ENCODE measurements at places on chromosomes 2 and 18. TPM values are rescaled to one million over a fixed set of nuclear protein-coding genes. Genes with fewer than 3 reads are reported as not detected.

DNA sequence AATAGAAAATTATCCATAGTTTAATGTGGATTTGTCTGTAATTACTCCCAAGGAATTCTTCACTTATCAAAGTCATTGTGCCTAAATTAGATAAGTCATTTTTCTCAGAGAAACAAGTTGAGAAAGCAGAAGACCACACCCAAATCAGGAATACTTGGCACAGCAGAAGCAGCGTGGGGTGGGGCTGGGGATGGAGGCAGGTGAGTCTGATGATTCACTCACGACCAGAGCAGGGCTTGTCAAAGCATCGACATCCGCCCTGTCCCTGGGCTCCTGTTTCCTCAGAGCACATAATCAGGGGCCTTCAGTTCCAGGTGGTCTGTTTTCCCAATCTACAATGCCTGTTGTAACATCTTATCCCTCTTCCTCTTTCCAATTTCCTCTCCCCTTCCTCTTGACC lies 31.5 kb upstream of the COLEC12 start:
- no peak for DNase-seq
- H3K27ac ChIP-seq: no peak overlapping the region
- H3K27me3 ChIP-seq: no peaks in the 10 kb centered on the region
- no peaks in the 10 kb centered on the region for H3K4me1 ChIP-seq

GRCh38 chr2:134502104-134502503 lies 216.7 kb downstream of the TMEM163 start:
- H3K27ac ChIP-seq: no peak overlapping the region
- no peaks in the 10 kb centered on the region for H3K4me1 ChIP-seq
- DNase-seq: no peak
- no peaks in the 10 kb centered on the region for H3K27me3 ChIP-seq

- no peak overlapping the region for H3K27ac ChIP-seq
- no peak overlapping the region for H3K4me3 ChIP-seq
- H3K4me1 ChIP-seq: no peaks in the 10 kb centered on the region
- no peaks in the 10 kb centered on the region for H3K36me3 ChIP-seq
- DNase-seq: no peak
Measured at GRCh38 chr2:178331474-178332432, 119.2 kb downstream of the PRKRA start.

DNA sequence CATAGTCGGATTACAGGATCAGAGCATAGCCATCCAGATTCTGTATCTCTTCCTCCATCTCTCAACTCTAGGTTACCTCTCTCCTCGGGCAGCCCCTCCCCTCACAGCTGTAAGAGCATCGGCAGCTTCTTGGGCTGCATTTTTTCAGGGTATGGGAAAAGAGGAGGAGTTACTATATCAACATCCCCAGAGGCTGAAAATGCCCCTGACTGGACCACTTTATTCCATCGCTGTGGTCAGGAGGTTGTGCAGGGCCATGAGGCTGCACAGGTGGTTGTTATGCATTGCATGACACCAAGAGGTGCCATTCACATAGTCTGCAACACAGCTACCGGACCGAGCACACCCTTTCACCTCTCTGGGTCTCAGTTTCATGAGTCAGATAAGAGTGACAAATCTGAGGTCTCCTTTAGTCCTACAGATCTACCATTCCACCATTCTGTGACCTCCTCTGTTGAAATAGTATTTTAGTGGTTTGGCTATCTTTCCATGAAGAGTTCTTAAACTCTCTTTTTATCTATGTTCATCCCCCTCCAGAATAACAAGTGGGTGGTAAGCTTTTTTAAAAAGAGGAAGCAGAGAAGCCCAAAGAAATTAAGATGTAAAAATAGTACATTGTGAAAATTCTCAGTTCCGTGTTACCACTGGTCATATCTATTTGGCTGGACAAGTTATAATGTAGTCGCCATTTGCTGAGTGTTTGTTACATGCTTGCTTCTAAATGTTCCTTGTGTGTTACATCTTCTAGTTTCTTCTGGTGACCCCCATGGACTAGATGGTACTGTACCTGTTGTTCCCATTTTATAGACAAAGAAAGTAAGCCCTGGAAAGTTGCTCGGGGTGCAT lies 56.6 kb upstream of the SLC1A4 start:
- H3K36me3 ChIP-seq: no peaks in the 10 kb centered on the region
- DNase-seq: no peak
- H3K4me3 ChIP-seq: no peak overlapping the region

GRCh38 chr2:216426938-216427337 lies 14.7 kb downstream of the SMARCAL1 start:
- DNase-seq: no peak
- no peaks in the 10 kb centered on the region for H3K27me3 ChIP-seq
- no peak overlapping the region for H3K27ac ChIP-seq
- H3K4me3 ChIP-seq: no peak overlapping the region

DNA sequence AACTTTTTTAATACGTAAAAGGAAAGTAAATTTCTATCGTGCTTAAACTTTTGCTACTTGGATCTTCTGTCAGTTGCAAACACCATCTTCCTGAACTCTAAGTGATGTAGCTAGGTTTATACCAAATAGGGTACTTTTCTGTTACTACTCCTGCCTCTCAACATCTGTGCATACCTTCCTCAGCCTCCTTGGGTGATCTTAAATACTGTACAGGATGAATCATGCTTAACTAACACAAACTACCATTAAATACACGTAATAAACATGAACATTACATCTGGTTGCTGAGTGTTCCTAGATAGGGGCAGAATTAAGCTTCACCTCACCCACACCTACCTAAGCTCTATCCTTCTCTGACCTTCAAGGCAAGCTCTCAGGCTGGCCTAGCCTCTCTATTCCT lies 398.0 kb downstream of the TXNL1 start:
- no peaks in the 10 kb centered on the region for H3K27me3 ChIP-seq
- H3K4me3 ChIP-seq: no peak overlapping the region
- no peaks in the 10 kb centered on the region for H3K36me3 ChIP-seq
- H3K27ac ChIP-seq: no peak overlapping the region
- H3K4me1 ChIP-seq: no peaks in the 10 kb centered on the region
- no peak for DNase-seq

- H3K27me3 ChIP-seq: no peaks in the 10 kb centered on the region
- H3K4me3 ChIP-seq: no peak overlapping the region
- no peak for DNase-seq
- no peaks in the 10 kb centered on the region for H3K36me3 ChIP-seq
Measured at GRCh38 chr2:222024932-222025880, 273.6 kb downstream of the PAX3 start.

DNA sequence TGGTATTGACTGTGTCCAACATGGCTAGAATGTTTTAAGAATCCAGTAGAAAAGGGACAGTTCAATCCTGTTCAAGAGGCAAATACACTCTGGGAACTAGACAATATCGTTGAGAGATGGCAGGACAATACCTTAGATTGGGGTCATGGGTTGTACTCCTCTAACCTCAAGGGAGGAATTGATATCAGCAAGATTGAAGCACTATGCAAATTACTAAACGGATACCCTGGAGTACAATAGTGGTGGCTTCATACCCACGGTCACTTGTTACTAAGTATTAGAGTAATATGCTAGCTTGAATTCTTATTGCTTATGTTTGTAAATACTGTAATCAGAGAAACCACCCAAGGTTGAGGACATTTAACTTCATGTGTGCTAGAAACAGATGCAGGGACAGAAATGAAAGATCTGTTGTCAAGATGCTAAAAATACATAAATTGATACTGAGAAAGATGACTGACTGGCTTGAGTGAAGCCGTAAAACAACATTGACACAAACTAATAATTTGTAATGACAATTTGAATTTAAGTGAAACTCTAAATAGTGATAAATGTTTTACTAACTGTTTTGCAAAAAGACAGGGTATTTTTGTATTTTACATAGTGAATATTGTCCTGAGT lies 73.3 kb downstream of the KCNJ3 start:
- H3K4me3 ChIP-seq: no peak overlapping the region
- DNase-seq: no peak
- no peaks in the 10 kb centered on the region for H3K4me1 ChIP-seq
- no peaks in the 10 kb centered on the region for H3K36me3 ChIP-seq
- no peak overlapping the region for H3K27ac ChIP-seq
- H3K27me3 ChIP-seq: no peaks in the 10 kb centered on the region

Gene APCDD1
- 77.0 TPM for total RNA-seq

DNA sequence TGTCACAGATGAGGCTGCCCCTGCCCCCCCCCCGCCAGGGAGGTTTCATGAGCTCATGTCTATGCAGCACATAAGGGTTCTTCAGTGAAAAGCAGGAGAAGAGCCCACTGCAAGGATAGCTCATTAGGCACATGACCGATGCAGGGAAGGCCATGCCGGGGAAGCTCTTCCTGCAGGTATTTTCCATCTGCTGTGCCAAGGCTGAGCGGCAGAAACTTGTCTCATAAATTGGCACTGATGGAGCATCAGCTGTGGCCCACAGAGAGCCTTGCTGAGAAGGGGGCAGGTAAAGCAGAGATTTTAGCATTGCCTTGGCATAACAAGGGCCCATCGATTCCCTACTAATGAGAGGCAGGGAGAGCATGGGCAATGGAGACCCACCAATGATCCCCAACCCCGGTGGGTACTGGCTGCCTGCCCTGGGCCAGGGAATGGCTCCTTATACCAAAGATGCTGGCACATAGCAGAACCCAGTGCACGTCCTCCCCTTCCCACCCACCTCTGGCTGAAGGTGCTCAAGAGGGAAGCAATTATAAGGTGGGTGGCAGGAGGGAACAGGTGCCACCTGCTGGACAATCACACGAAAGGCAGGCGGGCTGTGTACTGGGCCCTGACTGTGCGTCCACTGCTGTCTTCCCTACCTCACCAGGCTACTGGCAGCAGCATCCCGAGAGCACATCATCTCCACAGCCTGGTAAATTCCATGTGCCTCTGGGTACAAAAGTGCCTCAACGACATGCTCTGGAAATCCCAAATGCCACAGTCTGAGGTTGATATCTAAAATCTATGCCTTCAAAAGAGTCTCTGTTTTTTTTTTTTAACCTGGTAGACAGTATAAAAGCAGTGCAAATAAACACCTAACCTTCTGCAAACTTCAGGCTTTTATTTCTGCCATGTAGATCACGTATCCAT lies 41.4 kb downstream of the STEAP3 start:
- H3K4me3 ChIP-seq: no peak overlapping the region
- peaks cover 10% of the 10 kb centered on the region for H3K36me3 ChIP-seq
- DNase-seq: no peak
- H3K27me3 ChIP-seq: no peaks in the 10 kb centered on the region
- no peaks in the 10 kb centered on the region for H3K4me1 ChIP-seq

DNA sequence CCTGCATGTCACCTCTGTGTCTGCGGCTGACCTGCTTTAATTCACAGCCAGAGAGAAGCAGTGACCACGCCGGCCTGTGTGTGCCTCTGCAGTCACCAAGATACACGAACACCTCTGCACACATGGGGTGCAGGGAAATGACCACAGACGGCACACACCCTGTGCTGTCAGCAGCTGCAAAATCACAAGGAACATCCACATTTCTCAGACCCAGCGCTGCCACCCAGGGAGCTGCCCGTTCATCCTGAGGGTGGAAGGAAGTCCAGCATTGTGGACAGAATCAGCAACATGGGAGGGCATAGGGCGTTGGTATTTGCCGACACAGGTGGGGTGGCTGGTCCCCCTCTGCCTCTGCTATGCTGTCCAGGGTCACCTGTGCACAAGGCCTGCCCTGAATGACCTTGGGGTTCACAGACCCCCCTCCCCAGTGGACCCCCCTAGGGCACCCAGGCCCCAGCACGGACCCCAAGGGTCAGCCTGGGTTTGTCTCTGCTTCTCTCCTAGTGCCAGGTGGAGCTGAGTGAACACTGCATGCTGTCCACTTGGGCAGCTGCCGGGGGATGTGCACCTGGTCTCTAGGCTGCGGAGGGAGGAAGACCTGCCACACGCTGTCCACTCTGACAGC lies 107.4 kb downstream of the PXDN start:
- peaks cover 51% of the 10 kb centered on the region for H3K36me3 ChIP-seq
- no peaks in the 10 kb centered on the region for H3K4me1 ChIP-seq
- no peak overlapping the region for H3K27ac ChIP-seq
- no peak for DNase-seq
- H3K27me3 ChIP-seq: no peaks in the 10 kb centered on the region

- DNase-seq: no peak
- no peaks in the 10 kb centered on the region for H3K36me3 ChIP-seq
- no peaks in the 10 kb centered on the region for H3K4me1 ChIP-seq
- H3K27ac ChIP-seq: no peak overlapping the region
- H3K27me3 ChIP-seq: no peaks in the 10 kb centered on the region
- no peak overlapping the region for H3K4me3 ChIP-seq
Measured at GRCh38 chr2:187718092-187718491, 163.9 kb upstream of the TFPI start.

Gene LYPD6
- total RNA-seq: 1.8 TPM

- DNase-seq: no peak
- no peaks in the 10 kb centered on the region for H3K36me3 ChIP-seq
- H3K4me3 ChIP-seq: no peak overlapping the region
Measured at GRCh38 chr2:168723275-168723899, 79.0 kb upstream of the NOSTRIN start.

GRCh38 chr2:230321031-230321430 lies 6.0 kb upstream of the SP140L start:
- no peak for DNase-seq
- no peak overlapping the region for H3K27ac ChIP-seq
- no peaks in the 10 kb centered on the region for H3K36me3 ChIP-seq

Gene COL5A2
- 64.2 TPM for total RNA-seq

DNA sequence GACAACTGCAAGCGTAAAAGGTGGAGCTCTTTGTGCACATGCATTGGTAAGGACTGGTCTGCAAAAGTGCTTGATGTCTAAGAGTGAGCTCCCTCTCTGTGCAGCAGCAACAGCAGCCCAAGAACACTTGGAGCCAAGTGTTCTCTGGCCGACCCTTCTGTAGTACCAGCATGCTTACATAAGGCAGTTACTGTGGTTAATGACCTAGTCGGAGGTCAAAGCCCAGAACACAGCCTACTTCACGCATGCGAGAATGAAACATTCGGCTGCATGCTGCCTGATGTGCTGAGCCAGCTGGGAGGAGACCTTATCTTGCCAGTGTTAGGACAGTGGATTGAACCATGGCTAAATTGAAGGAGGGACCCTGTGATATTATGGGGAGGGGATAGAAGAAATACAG lies 21.3 kb downstream of the NCAPH start:
- no peaks in the 10 kb centered on the region for H3K27me3 ChIP-seq
- no peak overlapping the region for H3K27ac ChIP-seq
- no peak for DNase-seq
- H3K4me1 ChIP-seq: peaks cover 19% of the 10 kb centered on the region
- no peaks in the 10 kb centered on the region for H3K36me3 ChIP-seq
- H3K4me3 ChIP-seq: no peak overlapping the region

- H3K4me1 ChIP-seq: peaks cover 10% of the 10 kb centered on the region
- no peaks in the 10 kb centered on the region for H3K36me3 ChIP-seq
- H3K27ac ChIP-seq: no peak overlapping the region
- H3K4me3 ChIP-seq: no peak overlapping the region
- peak; percentile 60 for DNase-seq
Measured at GRCh38 chr2:42850016-42850805, 57.8 kb upstream of the HAAO start.

Gene GTF2A1L
- total RNA-seq: 22.2 TPM

DNA sequence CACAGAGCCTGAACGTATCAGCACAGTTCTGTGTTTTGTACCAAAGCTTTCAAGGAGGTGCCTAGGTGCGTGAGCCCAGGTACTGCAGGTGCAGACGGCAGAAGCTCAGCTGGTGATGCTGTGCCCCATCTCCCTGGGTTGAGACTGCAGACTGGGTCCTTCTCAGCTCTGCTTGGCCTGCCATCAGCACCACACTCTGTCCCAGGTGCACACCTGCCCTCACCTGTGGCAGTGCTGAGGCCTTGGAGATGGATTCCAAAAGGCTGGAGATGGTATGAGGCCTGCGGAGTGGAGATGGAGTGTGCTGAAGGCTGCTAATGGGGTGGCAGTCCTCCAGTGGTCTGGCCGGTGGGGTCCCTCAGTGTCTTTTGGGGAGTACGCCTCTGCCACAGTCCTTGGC lies 9.3 kb downstream of the LDLRAD4 start:
- H3K27ac ChIP-seq: no peak overlapping the region
- H3K4me3 ChIP-seq: no peak overlapping the region
- no peaks in the 10 kb centered on the region for H3K27me3 ChIP-seq

GRCh38 chr2:50785816-50786215 lies 246.1 kb downstream of the NRXN1 start:
- no peaks in the 10 kb centered on the region for H3K27me3 ChIP-seq
- H3K4me3 ChIP-seq: no peak overlapping the region
- no peaks in the 10 kb centered on the region for H3K36me3 ChIP-seq
